ENCODE measurements at places on chromosomes 1 and 21.

DNA sequence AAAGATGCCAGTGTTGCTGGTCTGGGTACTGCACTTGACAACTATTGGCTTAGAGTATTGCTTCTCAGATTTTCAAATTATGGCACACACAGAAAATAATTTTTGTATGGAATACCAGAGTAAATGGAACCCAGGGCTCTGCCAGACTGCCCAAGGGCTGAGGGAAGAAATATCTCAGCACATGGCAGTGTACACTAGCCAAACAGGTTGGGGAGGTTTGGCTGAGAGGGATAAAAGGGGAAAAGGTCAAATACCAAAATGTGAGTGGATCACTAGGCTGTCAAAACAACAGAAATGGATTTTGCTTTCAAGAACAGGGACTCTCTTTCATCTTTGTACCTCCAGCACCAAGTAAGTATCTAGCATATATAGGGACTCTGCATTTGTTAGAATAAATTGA lies 3.0 kb upstream of the RGS8 start:
- no peak for DNase-seq

- DNase-seq = no peak
Measured at GRCh38 chr1:36657826-36658225, 175.1 kb upstream of the CSF3R start.

GRCh38 chr1:85109475-85109874 lies 61.2 kb upstream of the MCOLN3 start:
- DNase-seq = peak; percentile 19

DNA sequence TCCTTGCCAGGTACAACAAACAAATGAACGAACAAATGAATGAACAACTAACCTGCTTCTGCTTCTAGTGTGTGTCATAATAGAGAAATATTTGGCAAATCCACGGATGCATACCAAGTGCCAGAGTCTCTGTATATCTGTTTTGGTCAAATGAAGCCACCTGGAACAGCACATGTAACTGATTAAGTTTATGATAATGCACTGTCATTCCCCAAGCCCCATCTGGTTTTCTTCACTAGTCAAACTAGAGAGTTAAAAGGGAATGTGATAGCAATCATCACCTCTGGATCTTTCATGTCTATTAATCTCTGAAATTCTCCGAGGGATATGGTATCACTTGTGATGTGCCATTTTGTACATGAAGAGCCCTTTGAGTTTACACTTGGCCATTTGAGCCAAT lies 21.0 kb upstream of the SCAF4 start:
- DNase-seq = no peak

DNA sequence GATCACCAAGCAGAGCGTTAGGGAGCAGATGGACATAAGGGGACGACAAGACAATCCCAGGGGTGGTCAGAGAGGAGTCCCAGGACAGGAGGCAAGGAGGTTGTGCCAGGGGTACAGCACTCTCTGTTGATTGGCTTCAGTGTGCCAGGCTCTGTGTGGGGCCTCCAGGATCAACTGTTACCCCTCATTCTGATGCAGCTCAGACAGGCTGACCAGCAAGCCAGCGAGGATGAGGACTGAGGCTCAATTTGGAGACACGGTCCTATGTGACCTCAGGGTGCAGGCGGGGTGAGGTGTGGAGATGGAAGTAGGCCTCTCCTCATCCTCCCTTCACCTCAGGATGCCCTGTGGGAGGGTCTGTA lies 4.0 kb downstream of the HYI start:
- no peak for DNase-seq

DNA sequence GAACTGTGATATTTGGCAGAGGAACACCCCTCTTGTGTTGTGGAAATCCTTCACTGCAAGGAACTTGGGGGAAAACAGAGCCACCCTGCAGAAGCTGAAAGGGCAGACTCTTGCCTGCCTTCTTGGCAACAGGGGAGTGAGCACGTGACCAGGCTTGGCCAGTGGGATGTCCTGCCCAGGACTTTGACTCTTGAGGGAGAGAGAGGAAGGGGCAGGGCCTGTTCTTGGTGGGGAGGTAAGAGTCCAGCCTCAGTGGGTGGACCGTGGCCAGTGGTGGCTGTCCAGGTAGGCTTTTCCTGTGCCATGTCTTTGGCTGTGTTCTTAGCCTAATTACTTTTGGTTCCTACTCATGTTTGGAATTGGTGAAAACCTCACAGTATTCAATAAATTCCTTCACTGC lies 8.6 kb upstream of the AK2 start:
- DNase-seq = no peak

- DNase-seq = peak; percentile 79
Measured at GRCh38 chr1:234535763-234536515, 57.0 kb upstream of the TARBP1 start.

DNA sequence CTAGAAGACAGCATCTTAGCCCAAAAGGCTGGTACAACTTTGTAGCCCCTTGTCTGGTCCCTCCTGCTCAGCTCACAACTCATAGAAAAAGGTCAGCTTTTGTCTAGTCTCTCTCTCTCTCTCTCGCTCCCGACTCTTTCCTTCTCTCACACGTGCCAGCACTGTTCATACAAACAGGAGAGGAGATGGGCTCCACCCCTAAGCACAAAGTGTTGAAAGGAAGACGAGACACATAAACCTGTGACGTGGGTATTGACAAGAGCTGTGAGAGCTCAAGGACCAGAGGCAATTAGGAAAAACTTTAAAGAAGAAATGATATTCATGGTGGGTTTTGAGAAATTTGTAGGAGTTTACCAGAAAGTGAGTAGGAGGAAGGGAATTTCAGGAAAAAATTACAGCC lies 23.6 kb upstream of the KCNC4 start:
- no peak for DNase-seq

GRCh38 chr21:43189936-43190335 lies 21.1 kb downstream of the CRYAA start:
- peak; percentile 2 for DNase-seq

DNA sequence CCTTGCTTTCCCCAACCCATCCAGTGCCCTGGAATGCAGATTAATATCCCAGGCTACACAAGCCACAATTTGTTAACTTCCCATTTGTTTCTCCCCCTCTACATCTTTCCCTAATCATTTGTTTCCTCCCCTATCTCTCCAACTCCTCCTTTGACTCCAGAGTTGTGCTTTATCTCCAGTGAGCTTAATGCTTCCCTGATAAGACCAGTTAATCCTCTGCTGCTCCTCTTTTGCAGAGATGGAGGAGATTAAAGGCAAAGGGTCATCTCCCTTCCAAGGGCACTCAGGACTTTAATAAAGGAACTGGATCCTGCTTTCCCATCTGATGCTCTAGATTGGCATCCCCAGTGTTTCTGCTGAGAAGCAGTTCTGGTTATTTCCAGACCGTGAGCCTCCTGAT lies 7.1 kb downstream of the FAM78B start:
- DNase-seq = no peak

GRCh38 chr1:10709646-10710045 lies 86.8 kb downstream of the CASZ1 start:
- no peak for DNase-seq

GRCh38 chr21:45018131-45019075 lies 56.0 kb upstream of the ADARB1 start:
- DNase-seq = peak; percentile 35

DNA sequence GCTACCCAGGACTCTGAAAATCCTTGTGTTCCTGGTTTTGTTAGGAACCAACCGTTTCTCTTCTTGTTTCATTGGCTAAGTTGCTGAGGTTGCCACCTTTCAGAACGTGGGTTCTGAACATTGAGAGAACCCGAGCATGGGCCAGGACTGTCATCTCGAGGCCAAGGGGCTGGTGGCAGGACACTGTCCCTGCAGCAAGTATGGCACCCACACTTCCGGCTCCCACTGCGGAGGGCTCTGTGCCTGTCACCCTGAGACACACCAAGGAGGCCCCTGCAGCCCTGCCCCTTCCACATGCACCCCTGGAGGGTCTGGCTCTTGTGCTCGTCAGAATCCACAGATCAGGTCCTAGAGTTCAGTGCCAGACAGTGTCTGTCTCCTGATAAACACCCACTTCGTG lies 39.1 kb upstream of the LRRC3 start:
- no peak for DNase-seq

- DNase-seq = no peak
Measured at GRCh38 chr1:205588636-205589035, 43.2 kb downstream of the ELK4 start.

- no peak for DNase-seq
Measured at GRCh38 chr1:92323473-92324453, 24.9 kb downstream of the RPAP2 start.

GRCh38 chr1:90295534-90295933 lies 300.6 kb downstream of the ZNF326 start:
- DNase-seq = no peak

DNA sequence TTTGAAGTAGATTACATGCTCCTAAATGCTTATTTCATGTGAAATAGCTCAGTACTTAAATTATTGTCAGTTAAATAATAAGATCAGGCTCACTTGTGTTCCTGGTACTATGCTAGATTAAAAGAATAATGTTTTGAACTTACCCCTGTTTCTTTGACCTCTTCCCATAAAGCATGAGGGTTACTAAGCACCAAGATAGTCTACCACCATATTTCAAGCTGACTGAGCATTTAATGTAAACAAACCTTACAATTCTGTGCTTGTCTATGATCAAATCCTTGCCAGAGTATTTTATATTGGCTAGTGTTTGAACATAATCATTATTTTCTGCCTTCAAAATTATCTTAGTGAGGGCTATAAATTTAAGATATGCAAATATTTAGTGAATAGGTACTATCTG lies 98.1 kb downstream of the LHX9 start:
- DNase-seq = no peak

DNA sequence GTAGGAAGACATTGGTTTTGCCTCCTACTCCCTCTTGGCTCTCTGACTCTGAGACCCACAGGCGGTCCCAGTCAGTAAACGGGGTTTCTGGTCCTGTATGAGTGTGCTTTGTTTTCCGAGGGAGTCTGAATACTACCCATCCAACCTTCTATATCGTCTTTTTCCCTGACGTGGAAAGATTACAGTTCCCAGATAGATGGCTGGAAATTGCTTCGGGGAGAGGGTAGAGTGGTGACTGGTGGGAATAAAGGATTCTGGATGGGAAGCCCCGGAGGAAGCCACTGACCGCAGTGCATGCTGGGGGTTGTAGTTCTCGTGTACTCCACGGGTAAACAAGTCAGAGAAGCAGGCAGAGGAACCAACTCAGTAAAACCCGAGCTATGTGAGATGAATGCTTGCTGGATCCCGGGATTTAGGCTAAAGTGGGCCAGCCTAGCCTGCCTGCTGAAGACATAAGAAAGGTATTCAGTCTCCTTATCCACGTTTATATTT lies 66.2 kb upstream of the IRF2BP2 start:
- peak; percentile 78 for DNase-seq

GRCh38 chr1:66416295-66416694 lies 117.7 kb upstream of the SGIP1 start:
- no peak for DNase-seq

- no peak for DNase-seq
Measured at GRCh38 chr21:34979383-34979782, 69.7 kb downstream of the RUNX1 start.

DNA sequence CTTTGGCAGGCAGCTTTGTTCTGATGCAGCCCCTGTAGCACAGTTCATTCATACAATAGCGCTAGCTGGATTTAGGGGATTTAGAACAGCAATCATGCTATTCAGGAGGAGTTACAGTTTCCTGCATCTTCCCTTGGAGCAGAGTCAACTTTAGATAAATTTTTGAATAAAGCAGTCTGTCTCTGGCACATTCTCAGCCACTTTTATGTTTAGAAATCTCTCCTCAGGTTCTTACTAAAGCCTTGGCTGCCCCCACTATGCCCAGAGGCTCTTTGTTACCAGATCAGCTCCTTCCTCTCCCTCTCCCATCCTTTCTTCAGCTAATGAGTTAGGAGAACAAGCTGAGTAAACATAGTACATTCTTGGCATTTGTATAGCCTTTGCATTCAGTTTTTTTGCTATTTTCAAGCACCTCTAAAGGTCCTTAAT lies 17.0 kb upstream of the PIGC start:
- no peak for DNase-seq

DNA sequence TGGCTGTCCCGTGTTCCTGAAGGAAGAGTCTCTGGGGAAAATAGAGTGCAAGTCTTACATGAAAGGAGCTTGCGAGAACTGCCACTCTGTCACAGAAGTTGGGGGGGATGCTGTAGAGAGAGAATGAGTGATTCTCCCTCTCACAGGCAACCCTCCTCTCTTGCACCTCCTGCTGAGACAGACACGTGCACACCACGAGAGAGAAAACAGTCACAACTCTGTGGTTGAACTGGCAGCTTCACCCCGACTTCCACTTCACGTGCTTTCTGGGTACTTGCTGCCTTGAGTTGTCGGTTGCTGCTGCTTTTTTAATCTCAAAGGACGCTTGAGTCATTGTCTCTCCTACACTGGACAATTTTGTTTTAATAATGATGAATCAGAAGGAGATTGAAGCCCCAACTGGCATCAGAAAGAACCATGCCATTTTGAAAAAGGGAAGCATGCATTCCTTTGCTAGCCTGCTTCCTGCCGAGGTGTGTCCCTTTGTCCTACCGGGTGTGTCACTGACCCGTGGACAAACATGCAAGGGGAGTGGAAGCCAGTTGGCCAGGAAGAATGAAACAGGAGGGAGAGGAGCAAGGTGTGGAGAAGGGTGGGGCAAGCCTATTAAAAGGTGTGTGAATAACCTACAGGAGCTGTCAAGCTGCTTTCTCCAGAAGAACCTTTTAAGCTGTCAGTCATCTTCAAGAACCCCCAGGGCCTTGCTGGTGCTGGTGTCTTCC lies 164.2 kb downstream of the CACNA1E start:
- no peak for DNase-seq

DNA sequence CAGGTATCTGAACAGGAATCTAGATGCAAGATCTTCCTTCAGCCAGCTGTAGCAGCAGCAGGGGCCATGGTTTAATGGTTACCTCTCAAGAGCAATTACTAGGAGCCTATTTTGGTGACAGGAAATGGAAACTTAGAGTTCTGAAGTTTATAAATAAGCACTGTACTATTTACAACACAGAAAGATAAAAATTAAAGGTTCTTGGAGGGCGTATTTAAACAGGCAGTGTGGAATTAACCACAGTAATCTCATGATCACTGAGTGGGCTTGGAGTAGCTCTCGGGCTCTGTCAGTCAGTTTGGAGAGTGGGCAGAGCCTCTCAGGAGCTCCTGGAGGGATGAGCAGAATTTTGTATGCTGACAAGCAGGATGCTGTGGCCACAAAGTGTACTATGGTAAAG lies 10.2 kb upstream of the FCRL5 start:
- DNase-seq = no peak

GRCh38 chr1:83545066-83545862 lies 453.7 kb downstream of the TTLL7 start:
- DNase-seq = no peak

DNA sequence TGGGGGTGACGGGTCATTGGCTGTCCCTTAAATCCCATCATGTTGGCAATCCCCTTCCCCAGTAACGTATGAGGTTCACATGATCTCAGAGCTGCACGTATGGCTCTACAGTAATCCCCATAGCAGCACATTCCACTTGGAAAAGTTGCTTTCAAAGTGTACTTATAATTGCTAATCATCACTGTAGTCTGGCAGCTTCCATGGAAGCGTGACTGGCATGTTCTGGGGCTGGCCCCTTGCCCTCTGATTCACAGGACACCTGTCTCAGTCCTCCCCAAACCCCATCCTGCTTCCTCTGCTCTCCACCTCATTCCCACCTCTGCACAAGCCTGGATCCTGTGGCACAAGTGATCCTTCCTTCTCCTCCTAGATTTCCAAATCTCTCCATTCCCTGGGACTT lies 102.2 kb downstream of the TSEN15 start:
- no peak for DNase-seq
